Eye (tissue), 1 donor: ENCODE measurements at places on chromosomes 11 and 22.

GRCh38 chr11:28808771-28809170, 700.6 kb downstream of the METTL15 start:
- no peak for DNase-seq

GRCh38 chr11:76270389-76270788, 64.1 kb upstream of the WNT11 start:
- DNase-seq: peak; percentile 86

DNA sequence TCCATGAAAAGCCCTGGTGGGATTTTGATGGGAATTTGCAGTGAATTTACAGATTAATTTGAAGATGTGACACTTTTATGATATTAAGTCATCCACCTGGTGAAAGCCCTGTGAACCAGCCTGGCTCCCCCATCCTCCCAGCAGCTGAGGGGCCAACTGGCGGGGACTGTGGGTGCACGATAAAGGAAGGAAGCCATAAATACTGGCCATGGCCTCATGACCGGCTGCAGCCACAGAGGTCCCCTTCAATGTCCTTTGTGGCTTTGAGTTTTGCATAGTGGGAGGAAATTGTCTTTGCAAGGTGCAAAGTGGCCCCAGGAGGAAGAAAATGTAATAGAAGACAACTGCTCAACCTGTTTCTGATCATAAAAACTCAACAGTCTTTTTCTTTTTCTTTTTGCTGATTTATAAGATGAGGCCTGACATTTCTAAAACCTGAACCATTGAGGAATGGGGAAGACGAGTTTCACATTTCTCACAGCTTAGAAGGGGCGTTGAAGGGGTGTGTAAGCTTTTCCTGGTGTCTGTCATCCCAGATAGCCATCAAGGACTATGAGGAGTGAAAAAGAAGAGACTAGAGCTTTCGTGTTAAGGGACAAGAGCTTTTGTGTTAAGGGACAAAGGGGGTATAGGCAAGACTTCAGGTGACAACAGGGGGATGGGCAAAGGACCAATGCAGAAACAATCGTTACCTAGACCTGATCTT, 6.3 kb upstream of the NDUFV1 start:
- no peak for DNase-seq

DNA sequence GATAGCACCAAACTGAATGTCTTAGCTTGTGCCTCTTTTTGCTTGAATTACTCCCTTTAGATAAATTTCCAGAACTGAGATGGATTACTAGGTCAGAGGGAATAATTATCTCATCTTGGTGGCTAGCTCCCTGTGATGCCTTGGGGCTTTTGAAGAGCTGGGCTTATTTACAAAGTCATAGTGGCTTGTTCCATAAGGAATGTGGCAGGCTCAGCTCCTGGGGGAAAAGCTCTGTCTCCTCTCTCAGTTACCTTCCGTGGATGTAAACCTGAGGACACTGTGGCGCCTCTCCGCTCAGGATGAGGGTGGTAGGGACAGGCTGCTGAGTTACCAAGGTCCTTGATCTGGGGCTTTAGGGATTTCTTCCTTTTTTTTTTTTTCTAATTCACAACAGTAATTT, 121.7 kb downstream of the PARVA start:
- DNase-seq: no peak

DNA sequence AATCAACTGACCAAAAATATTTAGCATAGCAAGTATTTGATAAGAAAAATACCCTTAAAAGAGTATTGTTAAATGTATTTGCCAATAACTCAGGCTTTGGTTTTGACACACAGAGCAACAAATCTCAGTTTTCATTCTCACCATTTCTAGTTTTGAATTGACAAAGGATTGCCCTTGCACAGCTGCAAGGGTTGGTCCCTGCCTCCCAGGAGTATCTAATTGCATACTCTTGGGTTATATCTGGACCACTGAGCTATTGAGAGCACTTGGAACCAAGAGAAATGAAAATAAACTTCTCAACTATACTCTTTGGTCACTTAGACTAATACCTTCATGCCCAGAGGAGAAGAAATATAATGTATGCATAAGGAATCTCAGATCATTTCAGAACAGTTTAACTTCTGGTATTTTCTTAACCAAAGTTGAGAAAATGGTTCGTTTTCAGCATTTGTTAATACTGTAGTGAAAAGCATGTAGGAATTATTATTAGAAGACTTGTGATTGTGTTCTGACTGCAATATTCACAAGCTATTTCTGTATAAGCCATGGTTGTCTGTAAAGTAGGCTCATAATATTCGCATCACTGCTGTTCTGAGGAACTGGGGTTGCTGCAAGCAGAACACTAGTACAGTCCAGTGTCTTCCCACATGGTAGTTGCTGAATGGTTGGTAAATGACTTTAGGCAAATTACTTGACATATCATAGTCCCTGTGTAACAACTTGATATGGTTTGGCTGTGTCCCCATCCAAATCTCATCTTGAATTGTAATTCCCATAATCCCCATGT, 7.9 kb downstream of the C2CD3 start:
- DNase-seq: no peak

GRCh38 chr22:49291169-49291568, 536.5 kb downstream of the BRD1 start:
- peak; percentile 22 for DNase-seq

DNA sequence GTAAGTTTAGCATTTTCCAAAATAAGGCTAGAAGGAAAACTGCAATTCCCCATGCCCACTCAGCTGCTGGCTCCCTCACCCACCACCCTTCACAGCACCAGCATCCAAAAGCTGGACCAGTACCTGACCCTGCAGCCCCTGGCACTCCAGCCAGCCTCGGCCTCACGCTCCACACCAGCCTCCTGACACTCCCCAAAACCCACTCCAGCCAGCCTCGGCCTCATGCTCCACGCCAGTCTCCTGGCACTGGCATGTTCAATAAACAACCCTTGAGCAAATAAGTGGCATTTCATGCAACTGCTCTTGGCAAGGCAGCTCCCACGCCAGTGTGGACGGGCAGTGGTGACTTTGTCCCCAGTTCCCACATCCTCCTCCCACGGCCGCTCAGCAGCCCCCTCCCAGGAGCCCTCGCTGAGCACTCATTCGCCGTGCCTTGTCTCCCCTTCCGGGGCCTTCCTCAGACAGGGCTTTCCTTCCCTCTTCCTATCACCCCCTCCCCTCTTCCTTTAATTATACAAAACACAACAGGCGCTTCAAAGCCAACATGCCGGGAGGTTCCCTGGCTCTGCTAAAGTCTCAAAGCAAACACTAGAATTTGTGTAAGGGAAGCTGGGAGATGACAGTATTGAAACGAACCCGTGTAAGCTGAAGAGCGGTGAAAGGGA, 6.8 kb downstream of the TOLLIP start:
- no peak for DNase-seq

DNA sequence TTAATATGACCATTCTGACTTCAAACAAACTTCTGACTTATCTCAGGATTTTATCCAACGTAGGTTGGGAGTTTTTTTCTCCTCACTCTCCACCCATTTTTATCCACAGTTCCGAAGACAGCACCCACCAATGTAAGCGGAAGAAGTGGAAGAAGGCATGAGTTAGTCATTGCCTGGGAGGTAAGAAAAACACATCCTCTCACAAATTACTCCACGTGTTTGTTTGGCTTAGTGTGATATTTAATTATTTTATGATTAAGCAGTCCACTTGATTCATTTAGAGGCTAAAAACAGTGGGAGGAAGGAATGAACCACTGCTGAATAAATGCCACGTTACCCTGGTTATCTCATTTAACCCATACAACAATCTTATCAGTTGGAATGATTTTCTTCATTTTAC, 389.6 kb upstream of the ARHGAP42 start:
- DNase-seq: no peak

- DNase-seq: no peak
Measured at GRCh38 chr11:122214567-122214966, 98.6 kb upstream of the BLID start.

- DNase-seq: peak; percentile 76
Measured at GRCh38 chr22:38353142-38353629, 36.0 kb upstream of the CSNK1E start.

DNA sequence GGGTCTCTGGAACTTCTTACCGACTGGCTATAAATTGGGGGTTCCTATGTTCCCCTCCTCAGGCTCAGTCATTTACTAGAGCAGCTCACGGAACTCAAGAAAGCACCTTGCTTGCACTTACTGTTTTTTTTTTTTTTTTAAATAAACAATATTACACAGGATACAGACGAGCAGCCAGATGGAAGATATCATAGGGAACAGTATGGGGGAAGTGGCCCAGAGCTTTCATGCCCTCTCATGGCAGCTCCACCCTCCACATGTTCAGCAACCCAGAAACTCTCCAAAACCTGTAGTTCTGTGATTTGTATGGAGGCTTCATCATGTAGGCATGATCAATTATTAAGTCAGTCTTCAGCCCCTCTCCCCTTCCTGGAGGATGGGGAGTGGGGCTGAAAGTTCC, 7.5 kb downstream of the UVRAG start:
- DNase-seq: no peak

- DNase-seq: no peak
Measured at GRCh38 chr11:117281159-117281558, 10.0 kb upstream of the BACE1-AS start.

DNA sequence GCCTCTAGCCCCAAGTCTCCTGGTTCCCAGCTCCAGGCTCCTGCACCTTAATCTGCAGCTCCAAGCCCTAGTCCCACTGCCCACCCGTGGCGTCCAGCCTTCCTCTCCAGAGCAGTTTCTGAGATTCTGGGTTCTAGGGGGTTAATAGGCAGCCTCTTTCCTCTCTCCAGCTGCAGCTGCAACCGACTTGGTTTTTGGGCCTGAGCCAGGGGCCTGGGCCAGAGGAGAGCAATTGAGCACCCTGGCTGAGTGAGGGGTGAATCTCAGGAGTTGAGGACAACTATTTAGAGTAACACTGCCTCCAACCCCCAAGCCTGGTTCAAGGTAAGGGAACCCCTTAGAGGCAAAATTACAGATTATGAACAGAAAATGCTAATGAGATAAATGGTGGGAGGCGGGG, 9.0 kb upstream of the CHRM1 start:
- DNase-seq: no peak

GRCh38 chr11:6737872-6738466, 33.8 kb downstream of the OR2AG2 start:
- peak; percentile 81 for DNase-seq

- DNase-seq: peak; percentile 66
Measured at GRCh38 chr22:27754247-27754887, 47.2 kb downstream of the MN1 start.

- DNase-seq: peak; percentile 93
Measured at GRCh38 chr11:17208257-17208999, 642 bp upstream of the PIK3C2A start.

GRCh38 chr11:77619576-77620198, 17.9 kb downstream of the CLNS1A start:
- peak; percentile 78 for DNase-seq

DNA sequence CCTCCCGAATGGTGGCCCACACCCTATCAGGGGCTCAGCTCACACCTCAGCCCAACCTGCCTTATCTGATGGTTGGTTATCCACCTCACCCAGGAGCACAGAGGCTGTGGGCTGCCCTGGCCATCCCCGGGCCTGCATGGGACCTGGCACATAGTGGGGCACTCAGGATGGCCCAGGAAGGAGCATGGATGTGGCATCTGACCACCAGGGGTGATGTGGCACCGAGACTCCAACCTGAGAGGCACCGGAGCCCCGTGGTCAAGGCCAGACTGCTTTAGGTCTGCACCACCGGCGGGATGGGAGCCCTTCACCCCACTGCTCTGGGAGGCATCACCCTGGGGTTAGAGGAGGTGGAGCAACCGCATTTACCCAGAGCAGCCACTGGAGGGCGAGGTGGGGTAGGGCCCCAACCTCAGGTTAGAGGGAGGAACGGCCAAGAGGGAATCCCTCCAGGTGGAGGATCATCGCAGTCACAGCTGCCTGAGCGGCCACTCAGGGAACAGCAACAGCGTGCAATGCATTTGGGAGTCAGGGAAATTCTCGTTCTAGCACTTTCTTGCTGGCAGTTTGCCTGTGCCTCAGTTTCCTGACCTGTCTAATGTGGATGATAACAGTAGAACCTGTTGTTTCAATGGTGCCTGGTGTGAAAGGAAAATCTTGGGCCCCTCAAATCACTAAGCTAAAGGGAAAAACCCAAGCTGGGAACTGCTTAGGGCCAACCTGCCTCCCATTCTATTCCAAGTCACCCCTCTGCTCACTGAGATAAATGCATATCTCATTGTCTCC, 52.9 kb upstream of the CARS1 start:
- DNase-seq: peak; percentile 24

- no peak for DNase-seq
Measured at GRCh38 chr11:56509439-56509838, 18.3 kb upstream of the OR5M8 start.

DNA sequence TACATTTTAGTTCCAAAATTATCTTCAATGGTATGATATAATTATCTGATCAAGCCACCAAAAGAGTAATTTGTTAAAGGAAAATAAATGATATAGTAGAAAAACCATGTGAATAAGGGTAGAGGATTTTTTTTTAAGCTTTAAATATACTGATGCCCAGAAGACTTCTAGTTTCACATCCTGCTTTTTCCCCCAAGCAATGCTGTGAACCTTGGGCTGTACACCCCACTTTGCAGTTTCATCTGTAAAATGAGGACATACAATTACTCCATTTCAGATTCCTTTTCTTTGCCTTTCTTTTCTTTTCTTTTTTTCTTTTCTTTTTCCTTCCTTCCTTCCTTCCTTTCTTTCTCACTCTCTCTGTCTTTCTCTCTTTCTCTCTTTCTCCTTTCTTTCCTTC, 1125.4 kb downstream of the DLG2 start:
- DNase-seq: no peak

GRCh38 chr22:36435516-36436415, 45.7 kb downstream of the TXN2 start:
- DNase-seq: no peak

GRCh38 chr22:39220890-39221850, 23.6 kb downstream of the PDGFB start:
- no peak for DNase-seq

- no peak for DNase-seq
Measured at GRCh38 chr11:9643751-9644150, 20.1 kb upstream of the SWAP70 start.

GRCh38 chr11:13487661-13488030, 8.2 kb downstream of the PTH start:
- DNase-seq: no peak

DNA sequence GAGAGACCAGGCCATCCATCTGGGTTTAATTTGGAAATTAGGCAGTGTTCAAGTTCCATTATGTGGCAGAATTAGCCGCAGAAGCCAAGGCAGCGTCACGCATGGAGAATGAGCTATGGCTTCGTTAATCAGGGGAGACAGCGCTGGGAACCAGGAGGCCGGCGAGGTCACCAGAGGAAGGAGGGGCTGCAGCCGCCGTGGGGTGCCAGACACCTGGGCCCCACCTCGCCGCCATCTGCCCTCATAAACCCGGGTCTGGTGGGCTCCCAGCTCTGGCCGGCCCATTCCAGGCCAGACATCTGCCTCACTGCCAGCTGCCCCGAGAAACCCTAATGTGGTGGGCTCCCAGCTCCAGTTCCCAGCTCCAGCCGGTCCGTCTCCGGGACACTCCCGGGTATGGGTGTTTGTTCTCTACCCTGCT, 676.9 kb downstream of the BRD1 start:
- peak; percentile 54 for DNase-seq

DNA sequence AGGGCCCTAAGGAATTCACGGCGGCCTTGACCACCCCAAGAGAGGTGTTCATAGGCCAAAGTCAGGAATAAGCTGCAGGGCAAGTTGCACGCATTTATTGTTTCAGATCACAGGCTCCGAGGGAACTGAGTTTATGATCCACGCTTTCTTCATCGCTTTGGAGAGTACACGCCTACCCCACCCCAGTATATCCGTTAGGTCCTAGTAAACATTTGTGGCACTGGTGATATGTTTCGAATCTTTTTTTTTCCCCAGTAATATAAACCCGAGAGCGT, 805 bp downstream of the GANAB start:
- DNase-seq: no peak
